ENCODE measurements at places on chromosomes 7 and 10.
A peak's percentile ranks its signal among the peaks of the same experiment; 100 is the strongest.

- peak; percentile 98 for DNase-seq
Observed at GRCh38 chr7:32891800-32892520, 400 bp upstream of the KBTBD2 start.

DNA sequence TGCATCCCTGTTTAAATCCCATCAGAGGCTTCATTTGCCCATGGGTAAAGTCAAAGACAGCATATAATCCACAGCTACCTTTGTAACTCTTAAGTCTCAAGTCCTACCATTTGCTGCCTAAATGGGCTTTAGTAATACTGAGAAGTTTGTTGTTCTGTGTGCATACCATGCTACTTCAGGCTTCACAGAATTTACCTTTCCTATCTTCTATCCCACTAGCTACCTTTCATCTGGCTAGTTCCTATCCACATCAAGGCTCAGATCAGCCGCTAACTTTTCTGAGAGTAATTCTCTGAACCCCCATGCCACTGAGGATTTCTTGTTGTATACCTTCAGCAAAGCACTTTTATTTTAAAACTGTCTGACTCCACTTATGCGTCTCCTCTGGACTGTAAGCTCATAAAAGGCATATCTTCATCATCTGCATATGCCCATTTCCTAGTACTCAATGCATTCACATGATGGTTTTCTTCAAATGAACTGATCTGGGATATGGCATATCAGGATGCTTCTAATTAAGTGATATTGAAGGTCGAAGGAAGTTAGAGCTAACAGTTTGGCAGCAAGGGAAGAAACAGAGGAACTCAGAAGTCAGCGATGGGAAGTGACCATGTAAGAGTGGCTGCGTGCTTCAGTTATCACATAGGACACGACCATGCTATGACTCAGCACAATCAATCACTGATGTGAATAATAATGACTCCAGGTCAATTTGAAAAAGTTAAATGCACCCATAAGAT, 283.9 kb upstream of the DKK1 start:
- DNase-seq = no peak

DNA sequence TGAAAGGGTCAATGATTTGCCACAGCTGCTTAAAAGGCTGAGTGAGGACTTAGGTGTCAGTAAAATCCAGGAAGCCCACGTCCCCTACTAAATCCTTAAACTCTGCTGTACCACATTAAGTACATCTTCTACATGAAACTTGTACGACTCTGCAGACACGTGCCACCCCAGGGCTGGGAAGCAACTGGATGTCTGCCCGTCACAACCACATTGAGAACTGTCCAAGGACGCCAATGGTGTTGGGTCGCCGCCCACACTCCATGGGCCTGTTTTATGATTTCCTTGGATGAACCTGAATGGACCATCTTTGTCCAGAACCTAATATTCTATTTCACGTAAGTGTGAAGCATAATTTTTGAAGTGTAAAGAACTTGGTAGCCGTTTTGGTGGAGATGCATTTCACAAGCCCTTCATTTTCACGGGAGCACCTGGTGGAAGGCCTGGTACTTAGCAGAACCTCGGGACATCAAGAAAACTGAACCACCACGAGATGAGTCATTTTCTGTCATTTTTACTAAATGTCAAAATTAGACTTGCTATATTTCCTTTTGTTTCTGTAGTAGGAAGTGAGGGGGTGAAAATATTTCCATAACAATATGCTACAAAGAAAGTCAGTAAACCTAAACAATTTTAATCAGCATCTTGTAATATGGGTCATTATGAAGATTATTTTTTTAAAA, 134.9 kb downstream of the SFMBT2 start:
- no peak for DNase-seq

DNA sequence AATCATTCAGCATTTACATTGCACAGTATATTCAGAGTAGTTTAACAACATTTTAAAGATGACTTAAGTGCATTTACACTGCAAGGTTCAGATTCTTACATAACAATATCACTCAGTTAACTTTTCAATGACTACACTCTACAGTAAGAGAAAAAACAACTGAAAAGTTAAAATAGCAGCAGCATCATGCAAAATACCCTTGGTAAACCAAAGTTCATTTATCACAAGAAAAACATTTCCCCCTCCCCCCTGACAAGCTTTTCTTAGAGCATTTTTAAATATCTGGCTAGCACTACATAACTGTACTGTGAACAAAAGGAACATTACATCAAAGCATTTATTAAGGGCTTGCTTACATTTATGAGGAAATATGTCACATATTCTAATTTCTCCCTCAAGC, 179.5 kb upstream of the HGF start:
- no peak for DNase-seq

GRCh38 chr7:71484380-71484779, 352.4 kb downstream of the GALNT17 start:
- DNase-seq = no peak

- no peak for DNase-seq
Observed at GRCh38 chr7:36787933-36788378, 63.7 kb upstream of the AOAH start.

All from mesenteric fat pad (tissue), 1 donor.